ENCODE measurements at places on chromosomes 5 and 9. TPM values are rescaled to one million over a fixed set of nuclear protein-coding genes. Genes with fewer than 3 reads are reported as not detected.

Gene PAEP
- total RNA-seq = not detected

DNA sequence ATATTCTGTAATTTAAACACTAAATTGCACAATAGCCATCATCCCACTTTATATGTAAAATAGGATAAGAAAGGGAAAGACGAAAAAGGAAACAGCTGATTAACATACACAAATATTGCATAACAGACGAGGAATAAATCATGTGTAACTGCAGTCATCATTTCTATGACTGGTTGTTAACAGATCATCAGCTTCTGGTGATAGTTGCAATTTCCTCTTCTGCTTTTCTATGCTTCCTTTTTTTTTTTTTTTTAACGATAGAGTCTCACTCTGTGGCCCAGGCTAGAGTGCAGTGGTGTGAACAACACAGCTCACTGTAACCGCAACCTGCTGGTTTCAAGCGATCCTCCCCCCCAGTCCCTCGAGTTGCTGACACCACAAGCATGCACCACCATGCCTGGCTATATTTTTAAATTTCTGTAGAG is 22.5 kb upstream of the JAKMIP2 start:
- no peak for DNase-seq

Gene PKD2L2
- total RNA-seq = not detected

GRCh38 chr9:22548625-22549024 is 102.0 kb downstream of the DMRTA1 start:
- no peak for DNase-seq

- DNase-seq = no peak
Measured at GRCh38 chr9:133003671-133004090, 25.2 kb downstream of the GFI1B start.

DNA sequence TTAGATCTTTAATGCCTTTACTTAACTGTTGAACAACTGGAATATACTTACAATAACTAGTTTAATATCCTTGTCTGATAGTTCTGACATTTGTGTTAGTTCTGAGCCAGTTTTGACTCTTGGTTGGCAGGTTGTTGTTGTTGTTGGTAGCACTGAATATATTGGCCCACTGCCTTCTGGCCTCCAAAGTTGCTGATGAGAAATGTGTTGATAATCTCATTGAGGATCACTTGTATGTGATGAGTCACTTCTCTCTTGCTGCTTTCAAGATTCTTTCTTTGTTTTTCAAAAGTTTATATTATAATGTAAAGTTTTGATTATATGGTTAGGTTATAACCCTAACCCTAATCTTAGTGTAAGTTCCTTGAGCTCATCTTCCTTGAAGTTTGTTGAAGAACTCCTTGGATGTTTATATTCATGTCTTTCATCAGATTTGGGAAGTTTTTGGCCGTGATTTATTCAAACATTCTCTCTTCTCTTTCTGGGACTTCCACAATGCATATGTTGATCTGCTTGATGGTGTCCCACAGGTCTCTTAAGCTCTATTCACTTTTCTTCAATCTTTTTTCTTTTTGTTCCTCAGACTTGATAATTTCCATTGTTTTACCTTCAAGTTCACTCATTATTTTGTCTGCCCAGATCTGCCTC is 149.7 kb downstream of the FGF18 start:
- DNase-seq = no peak

GRCh38 chr5:169290895-169291294 is 10.0 kb downstream of the SLIT3 start:
- no peak for DNase-seq

DNA sequence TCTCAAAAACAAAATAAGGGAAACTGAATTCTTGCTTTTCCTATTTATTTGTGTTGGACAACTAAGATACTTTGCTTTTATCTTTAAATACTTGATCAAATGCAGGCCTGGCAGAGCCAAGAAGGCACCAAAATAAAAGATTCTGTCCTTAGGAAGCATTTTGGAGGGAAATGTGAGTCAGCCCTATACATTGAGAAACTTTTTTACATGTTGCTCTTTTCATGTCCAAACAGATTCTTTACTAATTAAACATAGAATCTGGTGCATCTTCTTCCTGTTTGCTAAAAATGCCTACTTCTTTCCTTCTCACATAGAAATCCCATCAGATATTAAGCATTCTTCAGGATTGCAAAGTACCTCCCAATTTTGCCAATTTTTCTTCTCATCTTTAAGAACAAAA is 1160.4 kb downstream of the EFNA5 start:
- DNase-seq = no peak

Gene LTC4S
- total RNA-seq = 0.79 TPM

DNA sequence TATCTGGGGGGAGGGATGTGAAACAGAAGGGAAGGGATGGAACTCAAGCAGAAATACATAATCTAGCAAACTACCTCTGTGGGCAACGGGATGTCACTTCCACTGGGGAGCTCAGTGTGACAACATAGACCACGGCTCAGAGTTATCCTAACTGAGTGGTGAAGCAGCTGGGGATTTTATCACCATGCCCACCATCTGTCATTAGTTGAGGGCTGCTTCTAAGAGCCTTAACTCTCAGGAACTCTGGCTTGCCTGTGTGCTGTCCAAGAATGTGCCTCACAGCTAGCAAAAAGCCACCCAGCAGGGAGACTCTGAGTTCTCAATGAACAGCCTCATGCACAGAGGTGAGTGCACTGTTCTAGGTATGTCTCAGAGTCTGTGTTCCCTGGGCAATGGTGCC is 90.6 kb upstream of the CXCL14 start:
- no peak for DNase-seq

Gene FOXD4L6
- total RNA-seq = not detected

GRCh38 chr5:15037247-15037908 is 165.8 kb upstream of the ANKH start:
- DNase-seq = no peak

- peak; percentile 62 for DNase-seq
Measured at GRCh38 chr5:40681363-40682153, 1.8 kb downstream of the PTGER4 start.

GRCh38 chr9:131490514-131490913 is 12.2 kb upstream of the POMT1 start:
- no peak for DNase-seq

- no peak for DNase-seq
Measured at GRCh38 chr5:149915392-149916260, 29.0 kb downstream of the PDE6A start.

Gene DPYSL3
- total RNA-seq = 0.12 TPM

DNA sequence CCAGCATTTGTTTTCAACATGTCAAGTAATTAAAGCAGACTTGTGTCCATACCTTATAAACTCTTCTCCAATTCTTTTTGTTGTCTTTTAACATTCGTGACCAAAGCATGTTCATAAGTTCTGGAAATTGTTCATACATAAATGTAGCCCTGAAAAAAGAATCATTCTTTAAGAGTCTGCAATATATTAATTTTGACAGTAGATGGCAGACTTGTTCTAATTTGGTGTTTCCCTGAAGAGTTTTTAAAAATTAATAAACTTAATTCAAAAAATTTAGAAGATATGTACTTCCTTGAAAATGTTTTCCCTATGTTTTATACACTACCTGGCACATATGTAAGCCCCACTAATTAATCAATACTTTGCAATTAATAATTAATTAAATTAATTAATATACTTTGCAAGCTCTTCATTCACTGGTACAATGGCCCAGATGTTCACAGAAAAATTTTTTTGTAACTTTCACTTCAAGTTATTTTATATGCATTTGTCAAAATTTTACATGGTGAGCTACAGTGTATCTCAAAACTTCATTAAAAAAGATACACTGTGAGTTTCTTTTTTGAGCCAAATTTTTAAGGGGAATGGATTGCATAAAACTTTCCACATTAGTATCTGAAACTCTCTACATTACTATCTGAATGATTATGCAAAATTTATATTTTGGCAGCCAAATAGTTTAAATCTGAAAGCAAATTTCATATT is 42.1 kb downstream of the CLINT1 start:
- DNase-seq = no peak

GRCh38 chr5:17910318-17910717 is 276.1 kb downstream of the TAF11L14 start:
- DNase-seq = no peak

DNA sequence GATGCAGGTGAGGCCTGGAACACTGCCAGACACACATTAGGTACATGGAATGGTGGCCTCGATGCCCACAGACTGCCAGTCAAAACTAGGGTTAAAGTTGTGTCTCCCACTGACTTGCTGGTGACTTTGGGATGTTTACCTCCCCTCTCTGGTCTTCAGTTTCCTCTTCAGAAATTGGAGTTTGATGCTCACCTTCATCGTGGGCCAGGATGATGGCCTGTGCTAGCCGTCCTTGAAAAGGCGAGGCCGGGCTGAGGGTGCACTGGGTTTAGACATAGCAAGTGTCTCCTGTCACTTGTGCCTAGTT is 49.0 kb upstream of the FOXE1 start:
- DNase-seq = no peak

Gene PRSS3
- total RNA-seq = not detected

GRCh38 chr5:88676637-88677375 is 206.2 kb downstream of the MEF2C start:
- no peak for DNase-seq

DNA sequence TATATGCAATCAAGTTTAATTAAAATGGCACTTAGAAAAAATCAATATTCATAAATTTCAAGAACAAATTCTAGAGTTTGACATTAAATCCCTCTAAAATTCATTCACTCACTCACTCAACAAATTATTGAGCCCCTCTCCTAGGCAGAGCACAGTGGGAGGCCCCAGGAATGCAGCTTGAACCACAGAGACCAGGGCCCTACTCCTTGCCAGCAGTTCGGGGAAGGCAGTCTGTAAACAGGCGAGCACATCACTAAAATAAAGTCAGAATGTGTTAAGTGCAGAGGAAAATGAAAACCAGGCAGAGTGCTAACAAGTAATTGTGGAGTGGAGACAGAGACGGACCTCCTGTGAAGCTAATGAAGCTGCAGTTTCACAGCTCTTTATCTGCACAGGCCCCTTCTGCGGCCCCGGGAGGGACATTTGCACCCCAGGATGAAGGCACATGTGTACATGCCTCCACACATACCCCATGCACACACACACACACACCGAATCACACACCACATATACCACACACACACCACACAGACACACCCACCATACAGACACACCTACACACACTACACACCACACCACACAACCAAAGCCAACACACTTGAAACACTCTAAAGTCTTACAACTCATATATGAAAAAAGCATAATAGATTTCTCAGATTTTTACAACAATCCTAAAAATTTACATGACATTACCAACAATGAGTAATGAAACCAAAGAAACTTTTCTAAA is 40.5 kb downstream of the BHMT start:
- DNase-seq = no peak

DNA sequence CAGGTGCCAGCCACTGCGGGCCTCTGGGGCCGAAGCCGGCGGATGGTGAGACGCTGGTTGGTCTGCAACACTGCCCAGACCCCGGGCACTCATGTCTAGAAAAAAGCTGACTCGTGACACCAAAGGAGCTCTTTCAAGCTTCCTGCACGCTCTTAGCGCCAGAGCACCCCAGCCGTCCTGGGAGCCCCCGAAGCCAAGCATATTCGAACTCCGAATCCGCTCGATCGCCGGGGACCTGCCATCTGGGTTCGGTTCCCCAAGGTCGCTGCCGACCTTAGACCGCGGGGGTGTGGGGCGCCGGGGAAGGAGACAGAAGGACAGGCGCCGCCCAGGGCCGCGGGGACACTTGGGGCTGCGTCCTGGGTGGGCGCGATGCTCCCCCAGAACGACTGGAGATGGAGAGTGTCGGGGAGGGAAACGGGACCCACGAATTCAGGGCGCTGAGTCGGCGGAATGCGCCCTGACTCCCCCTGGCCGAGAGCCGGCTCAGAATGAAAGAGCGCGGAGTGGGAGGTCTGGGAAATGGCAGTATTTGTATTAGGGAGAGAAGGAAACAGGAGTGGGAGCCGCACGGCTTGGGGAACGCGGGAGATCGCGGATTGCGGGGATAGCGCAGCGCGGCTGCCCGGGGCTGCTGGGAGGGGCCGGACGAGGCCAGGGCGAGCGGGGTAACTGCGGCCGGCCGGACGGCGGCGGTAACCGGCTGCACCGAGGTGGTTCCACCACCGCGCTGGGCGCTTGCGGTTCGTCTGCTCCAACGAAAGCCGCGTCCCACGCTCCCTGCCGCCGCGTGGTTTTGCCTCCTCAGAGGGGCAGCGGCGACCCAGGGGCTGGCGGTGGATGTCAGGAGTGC is 20.1 kb upstream of the MARCHF6 start:
- DNase-seq = no peak

DNA sequence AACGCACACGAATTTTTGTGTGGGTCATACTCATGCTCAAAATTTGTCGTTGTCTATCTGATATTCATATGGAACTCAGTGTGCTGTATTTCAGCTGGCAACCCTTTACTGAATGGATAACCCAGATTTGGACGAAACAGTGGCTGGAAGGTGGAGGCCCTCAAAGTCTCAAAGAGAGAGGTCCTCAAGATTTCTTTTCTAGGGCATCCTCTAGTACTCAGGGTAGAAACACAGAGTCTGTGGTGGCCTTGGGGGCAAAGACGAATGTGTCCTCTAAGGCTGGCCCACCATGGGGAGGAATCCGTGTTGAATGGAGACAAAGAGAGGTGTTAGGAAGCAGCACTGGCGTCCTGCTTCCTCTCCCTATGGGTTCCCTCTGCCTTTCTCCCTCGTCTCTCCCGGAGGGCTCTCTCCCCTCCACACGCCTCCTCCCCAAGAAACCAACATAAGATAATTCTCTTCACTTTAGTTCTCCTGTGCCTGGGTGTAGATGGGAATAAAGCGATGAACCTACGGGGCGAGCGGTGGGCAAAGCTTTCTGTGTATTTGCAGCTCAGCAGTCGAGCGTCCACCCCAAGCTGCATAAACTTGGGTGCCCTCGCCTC is 333.7 kb downstream of the CWC27 start:
- no peak for DNase-seq

Gene TAF1L
- total RNA-seq = not detected

Gene TAS2R1
- total RNA-seq = not detected

DNA sequence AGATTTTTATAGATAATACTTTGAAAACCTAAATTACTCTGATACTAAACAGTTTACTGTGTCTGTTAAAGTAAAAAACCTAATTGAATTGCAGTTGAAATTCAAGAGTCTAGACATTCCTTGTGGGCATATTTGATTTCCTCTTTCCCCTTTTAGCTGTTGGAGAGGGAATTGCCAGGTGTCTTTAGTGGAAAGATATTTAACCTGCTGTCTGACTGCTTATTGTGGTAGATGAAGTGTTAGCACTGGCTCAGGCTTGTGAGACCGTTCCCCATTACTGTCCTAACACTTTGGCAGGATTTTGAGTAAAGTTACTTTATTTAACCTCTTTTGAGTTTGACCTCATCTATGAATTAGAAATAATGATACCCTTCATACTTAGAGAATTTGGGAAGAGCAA is 16.4 kb downstream of the MAP3K1 start:
- DNase-seq = no peak

DNA sequence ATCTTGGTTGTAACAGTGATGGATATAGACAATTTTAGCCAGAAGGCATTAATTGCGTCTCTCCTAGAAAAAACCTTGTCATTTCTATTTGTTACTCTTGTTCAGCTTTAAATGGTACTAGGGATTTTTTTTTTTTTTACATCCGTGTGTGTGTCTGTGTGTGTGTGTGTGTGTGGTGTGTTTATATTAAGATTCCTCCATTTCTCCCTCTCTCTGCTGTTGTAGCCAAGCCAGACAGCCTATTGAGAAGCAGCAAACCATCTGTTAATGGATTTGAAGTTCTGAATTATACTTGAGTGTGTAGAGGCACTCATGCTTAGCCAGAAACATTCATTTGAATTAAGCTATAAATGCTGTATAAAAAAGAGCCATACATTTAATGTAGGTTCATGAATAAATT is 72.3 kb downstream of the SLF1 start:
- DNase-seq = no peak

Data from activated naive CD4-positive, alpha-beta T cell treated with anti-CD3 and anti-CD28 coated beads for 36 hours (primary cell).